NCI-H2029 (cell line): ENCODE measurements at places on chromosomes 11 and 22.
A peak's percentile ranks its signal among the peaks of the same experiment; 100 is the strongest.

DNA sequence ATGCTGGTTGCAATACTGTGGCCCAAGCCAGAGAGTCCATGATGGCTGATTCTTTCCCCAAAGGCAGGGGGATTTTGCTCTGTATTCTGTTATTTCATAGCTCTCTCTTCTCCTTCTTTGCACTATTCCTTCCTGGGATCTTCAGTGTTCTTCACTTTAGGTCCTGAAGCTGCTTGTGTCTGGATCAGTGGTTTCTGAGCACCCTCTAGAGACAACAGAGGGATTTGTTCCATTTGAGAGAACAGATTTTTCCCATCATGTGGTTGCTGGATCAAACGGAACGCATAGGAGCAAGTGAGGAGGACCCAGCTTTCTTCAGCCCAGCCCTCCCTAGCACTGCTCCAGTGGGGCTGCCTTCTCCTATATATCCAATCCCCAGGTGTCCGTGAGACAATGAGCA, 68.7 kb upstream of the SYN3 start:
- no peak for DNase-seq

- no peak for DNase-seq
Observed at GRCh38 chr11:16789063-16789420, 50.6 kb downstream of the C11orf58 start.

GRCh38 chr11:132714859-132715440, 817.4 kb downstream of the OPCML start:
- DNase-seq = no peak

DNA sequence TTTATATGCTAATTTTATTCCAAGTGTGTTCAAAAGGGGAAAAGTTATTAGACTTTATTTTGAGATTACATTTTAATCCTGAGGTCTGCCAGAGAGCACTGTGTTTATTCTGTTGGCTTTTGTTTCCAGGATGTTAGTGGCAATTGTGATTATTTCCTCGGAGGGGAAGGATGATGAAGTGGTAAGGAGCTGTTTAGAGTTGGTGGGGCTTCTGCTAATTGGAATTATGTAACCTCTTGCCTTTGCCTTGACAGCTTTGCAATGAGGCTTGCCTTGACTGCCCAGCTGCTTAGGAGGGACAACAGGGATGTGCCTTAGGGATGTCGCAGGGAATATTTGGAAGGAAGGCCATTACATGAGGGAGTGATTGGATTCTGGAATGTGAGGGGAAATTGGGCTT, 89.7 kb upstream of the E2F8 start:
- DNase-seq = no peak

DNA sequence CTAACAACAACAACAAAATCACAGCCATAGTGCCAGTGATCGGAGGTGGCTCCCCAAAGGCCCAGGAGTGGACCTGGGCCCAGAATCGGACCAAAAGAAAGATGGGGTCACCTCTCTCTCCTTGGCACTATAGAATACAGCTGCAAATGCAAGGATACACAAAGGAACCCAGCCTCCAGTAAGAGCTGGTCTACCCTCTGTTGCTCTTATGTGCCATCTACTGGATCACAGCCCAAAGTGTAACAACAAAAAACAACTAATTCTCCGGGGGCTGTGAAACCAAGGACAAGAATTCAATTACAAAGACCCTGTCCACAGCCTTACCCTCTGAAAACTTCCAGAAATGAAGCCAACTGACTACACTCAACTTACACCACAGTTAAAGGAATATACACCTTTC, 21.6 kb downstream of the OR8G5 start:
- DNase-seq = no peak

DNA sequence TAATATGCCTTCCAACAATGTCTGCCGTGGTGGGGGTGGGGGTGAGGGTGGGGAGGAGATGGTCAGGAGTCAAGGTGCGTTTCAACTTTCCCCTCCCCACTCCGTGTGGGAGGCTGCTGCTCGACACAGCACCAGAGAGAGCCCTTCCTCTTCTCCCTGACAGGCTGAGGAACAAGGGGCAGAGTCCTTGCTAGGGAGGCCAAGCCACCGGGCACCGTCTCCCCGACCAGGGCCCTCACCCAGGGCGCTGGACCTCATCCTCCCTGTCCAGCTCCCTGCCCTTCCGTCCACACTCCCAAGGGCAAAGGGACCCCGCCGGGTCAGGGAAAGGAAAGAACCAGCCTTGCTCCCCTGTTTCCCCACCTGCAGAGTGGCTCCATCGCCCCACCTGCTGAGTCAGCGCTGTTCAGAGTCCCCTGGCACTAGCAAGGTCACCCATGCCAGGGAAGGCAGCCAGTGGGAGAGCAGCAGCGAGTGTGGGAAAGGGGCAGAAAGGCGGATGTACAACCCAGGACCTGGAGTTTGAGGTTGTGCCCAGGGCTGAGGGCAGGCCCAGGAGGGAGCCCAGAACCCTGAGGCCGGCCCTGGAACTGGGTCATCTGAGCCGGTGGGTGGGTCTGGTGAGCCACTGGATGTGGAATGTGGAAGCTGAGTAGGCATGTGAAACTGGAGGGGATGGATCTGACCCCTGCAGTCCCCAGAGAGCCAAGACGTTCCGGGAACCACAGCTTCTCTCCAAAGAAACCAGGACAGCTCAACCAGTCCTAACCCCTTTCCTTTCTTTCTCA, 47.2 kb downstream of the BUD13 start:
- DNase-seq = no peak

GRCh38 chr11:128929468-128929867, 13.2 kb downstream of the TP53AIP1 start:
- no peak for DNase-seq

GRCh38 chr11:44899959-44900358, 50.7 kb downstream of the TP53I11 start:
- no peak for DNase-seq

- no peak for DNase-seq
Observed at GRCh38 chr11:67433536-67434394, 3.7 kb downstream of the PTPRCAP start.

GRCh38 chr11:117144477-117145392, 648 bp downstream of the PAFAH1B2 start:
- peak; percentile 5 for DNase-seq

- peak; percentile 97 for DNase-seq
Observed at GRCh38 chr11:65382033-65382803, at the start of gene SLC25A45. SLC25A45 (minus strand) TSS chr11:65382646; CDS start chr11:65381951, 695 bp downstream.

GRCh38 chr11:100687054-100687629, at the start of gene ARHGAP42:
ARHGAP42 (plus strand) TSS chr11:100687288; CDS start chr11:100687679, 391 bp downstream.
- no peak for DNase-seq

GRCh38 chr11:2674658-2675131, 25.1 kb downstream of the KCNQ1OT1 start:
- no peak for DNase-seq

DNA sequence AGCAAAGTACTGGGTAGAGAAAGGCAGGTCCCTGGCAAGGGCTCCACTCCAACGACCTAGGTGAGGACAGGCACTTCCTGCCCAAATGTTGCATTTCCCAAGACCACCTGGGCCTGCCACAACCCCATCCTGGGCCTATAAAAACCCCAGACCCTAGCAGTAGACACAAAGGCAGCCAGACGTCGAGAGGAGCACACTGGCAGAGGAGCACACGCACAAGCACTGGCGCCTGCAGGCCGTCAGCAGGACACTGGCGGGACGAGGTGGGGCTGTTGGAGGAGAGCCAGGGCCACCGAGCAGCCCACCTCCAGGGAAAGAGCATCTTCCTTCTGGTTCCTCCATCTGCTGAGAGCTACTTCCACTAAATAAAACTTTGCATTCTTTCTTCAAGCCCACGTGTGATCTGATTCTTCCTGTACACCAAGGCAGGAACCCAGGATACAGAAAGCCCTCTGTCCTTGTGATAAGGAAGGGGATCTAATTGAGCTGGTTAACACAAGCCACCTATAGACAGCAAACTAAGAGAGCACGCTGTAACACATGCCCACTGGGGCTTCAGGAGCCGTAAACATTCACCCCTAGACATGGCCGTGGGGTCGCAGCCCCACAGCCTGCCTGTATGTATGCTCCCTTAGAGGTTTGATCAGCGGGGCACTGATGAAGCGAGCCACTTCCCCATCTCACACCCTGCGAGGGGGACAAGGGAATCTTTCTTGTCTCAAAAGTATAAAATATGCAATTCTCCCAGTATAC, 89.7 kb upstream of the MTMR2 start:
- DNase-seq = no peak

DNA sequence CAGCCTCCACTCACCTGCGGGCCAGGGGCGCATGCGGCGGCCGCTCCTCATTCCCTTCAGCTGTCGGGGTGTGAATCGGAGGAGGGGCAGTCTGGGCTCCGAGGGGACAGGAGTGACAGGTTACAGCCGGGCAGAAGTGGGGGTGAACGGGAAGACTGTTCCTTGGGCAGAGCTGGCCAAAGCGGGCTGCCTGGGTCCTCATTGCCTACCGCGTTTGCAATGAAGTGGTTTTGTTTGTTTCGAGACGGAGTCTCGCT, 733 bp downstream of the MEI1 start:
- no peak for DNase-seq

- no peak for DNase-seq
Observed at GRCh38 chr22:46586123-46586519, 34.1 kb upstream of the GRAMD4 start.

DNA sequence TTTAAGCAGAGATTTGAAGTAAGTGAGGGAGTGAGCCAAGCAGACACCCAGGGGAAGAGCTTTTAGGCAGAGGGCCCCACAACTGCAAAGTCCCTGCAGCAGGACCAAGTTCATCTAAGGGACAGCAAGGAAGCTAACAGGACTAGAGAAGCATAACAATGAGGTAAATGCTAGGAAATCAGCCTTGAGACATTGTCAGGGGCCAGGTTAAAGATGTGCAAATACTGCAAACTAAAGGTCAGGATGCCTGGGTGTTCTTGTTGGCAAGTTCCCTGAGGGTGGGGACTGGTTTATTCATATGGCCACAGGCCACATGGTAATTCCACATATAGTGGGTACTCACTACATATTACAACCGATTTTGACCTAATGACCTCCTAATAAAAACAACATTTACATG, 399.2 kb upstream of the NARS2 start:
- DNase-seq = no peak

DNA sequence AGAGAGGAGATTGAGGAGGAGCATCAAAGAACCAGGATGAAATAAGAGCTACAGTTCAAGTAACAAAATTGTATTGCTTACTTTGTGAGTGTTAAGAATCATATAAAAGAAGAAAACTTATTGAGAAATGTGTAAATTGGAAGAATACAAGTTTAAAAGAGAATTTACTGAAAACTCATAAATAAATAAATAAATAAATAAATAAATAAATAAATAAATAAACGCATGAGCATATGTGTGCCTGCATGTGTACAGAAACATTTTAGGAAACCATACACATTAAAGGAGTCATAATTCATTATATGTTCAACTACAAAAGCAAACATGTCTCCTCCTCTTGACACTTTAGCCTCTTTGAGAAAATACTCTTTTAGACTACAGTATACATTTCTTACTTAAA, 42.6 kb downstream of the CNTN5 start:
- no peak for DNase-seq

- DNase-seq = no peak
Observed at GRCh38 chr11:45436118-45436517, 150.0 kb upstream of the SYT13 start.

- DNase-seq = no peak
Observed at GRCh38 chr11:17638311-17638710, 81.1 kb upstream of the MYOD1 start.

- DNase-seq = no peak
Observed at GRCh38 chr22:46445771-46446420, 91.5 kb downstream of the CELSR1 start.

DNA sequence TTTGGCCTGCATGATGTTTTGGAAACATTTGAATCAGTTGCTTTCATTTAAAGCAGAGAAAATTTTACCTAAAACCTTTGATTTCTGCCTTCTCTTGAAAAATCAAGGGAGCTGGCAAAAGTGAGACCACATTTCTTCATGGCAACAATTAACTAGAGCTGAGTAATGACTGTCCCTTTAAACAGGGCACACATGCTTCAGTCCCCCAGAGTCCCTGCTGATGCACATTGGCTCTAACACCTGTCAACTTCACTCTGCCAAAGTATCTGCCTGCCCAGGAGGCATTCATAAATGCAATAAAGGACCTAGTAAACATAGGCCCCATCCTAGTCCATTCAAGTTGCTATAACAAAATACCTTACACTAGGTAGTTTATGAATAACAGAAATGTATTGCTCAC, 87.1 kb upstream of the LDLRAD3 start:
- DNase-seq = no peak

DNA sequence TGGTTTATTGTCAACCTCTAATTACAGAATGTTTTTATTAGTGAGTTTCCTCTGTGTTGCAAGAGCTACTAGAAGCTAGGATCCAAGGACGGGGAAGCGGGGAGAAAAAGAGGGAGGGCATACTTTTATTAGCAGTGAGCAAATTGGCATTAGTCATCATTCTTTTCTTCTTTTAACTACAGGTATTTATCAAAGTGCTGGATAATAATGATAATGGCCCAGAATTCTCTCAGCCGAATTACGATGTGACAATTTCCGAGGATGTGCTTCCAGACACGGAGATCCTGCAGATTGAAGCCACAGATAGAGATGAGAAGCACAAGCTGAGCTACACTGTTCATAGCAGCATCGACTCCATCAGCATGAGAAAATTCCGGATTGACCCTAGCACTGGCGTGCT, 179.7 kb upstream of the MTNR1B start:
- no peak for DNase-seq

GRCh38 chr22:37020192-37020479, 594 bp downstream of the MPST start:
- DNase-seq = no peak

DNA sequence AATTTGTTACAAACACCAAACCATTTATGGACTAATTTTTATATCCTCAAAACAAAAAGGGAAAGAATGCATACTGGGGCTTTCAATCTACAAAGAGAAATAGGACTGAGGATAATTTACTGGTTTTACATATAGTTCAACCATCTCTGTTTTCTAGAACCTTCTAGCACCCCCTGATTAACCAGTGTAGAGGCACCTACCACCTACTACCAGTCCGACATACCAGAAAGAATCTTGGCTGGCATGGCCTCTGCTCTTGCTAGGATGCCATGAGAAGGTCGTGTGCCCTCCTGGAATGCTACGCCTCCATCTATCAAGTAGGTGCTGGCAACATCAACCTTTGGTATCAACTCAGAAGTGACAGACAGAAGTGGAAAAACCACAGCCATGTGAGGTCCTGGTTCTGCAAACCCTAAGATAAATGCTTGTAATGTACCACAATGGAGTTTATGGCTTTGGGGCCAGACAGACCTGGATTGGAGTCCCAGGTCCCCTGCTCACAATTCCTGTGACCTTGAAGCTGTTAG, 28.2 kb downstream of the MYH9 start:
- DNase-seq = no peak

- no peak for DNase-seq
Observed at GRCh38 chr22:38079804-38080203, 4.2 kb downstream of the SLC16A8 start.

DNA sequence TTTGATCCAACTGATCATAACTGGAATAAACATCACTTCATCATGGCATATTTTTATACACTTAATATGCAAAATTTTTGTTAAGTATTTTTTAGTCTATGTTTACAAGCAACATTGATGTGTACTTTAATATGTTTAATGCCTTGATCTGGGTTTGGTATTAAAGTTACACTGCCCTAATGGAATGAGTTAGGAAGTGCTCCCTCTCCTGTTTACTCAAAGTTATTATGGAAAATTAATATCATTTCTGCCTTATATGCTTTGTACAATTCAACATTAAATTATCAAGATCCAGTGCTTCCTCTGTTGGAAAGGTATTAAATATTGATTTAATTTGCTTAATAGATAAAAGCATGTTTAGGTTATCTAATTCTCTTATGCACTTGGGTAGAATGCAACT, 927.3 kb upstream of the RAG2 start:
- DNase-seq = no peak
